Fibroblast of skin of back (primary cell): ENCODE measurements at places on chromosomes 1 and 21.
A peak's percentile ranks its signal among the peaks of the same experiment; 100 is the strongest.

- peak; percentile 6 for DNase-seq
These were observed 45.6 kb downstream of the XCL2 start for GRCh38 chr1:168498159-168498631.

DNA sequence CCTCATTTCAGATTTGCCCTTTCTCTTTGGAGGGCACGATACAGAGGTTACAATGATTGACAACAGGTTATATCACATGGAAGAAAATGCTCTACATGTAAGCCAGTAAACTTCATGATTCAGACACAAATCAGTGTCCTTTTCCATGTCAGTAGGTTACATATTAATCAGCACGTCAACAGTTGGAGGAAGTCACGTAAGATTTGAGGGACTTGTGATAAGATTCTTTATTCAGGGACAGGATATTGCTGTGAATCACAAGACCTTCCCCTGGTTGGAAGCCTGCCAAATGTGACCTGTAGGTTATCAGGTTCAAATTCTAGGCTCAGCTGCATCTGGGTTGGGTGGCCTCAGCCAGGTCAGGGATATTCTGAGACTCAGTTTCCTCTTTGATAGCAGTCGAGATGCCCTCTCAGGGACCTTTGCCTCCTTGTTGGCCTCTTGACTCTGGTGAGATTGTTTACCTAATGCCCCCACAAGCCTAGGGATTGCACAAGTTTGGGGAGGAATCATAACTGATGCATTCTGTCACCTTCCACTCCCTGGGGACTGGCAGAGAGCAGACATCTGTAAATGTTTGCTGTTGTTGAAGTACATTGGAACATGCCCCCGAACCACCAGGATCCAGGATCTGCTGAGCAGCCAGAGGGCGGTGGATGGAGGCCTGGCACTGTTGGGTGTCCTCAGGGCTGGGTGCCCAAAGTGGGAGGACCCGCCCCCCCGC lies 31.9 kb downstream of the SERINC2 start:
- DNase-seq: no peak

GRCh38 chr1:51697166-51697565 lies 80.3 kb downstream of the OSBPL9 start:
- DNase-seq: no peak

DNA sequence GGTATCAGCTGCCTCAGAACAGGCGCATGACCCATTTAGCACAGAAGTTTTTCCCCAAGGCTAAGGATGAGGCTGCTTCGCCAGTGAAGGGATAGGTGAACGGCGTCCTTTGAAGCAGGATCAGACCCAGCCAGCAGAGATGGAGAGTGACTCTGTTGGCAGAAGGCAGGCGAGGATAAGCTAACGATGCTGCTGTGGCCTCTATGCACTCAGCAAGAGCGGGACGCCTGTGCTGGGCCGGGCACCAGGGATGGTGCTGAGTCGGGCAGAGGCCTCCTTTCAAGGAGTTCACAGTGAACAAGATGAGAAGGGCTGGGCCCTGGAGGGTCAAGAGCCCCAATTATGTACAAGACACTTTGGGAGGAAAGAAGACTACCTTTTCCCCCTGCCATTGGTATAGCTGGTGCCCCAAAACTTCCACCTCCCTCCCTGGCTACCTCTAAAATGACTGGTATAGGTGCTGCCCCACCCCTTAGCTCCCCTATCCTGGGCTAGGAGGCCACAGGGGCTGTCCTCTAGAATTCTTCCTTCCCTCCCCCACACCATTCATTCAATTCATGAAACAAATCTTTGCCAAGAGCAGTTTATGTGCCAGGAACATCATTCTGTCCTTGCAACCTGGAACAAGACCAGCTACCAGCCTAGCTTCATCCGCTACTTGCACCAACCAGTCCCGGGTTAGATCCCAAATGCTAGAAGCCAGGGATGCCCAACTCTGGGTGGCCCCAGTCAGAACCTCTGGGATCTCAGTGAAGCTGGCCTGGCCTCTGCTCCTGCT lies 7.5 kb downstream of the XKR8 start:
- no peak for DNase-seq

DNA sequence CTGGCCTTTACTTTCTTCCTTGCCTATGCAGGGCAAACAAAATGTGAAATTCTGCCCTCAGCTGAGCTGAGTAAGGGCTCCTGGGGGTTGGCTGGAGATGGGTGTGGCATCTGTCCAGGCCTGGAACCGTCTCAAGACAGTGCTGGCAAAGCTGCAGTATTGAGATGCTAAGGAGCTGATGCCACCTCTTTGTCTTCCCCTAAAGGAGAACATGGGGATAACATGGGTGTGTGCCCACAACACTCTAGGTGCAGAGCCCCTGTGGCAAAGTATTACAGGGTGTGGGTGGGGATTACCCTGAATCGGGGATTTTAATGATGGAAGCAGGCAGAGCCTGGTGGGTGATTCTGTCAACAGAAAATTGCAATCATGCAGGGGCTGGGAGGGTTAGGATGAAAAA lies 2.5 kb upstream of the ST3GAL3 start:
- no peak for DNase-seq

GRCh38 chr1:27149084-27149761 lies 5.7 kb downstream of the SLC9A1 start:
- DNase-seq: no peak

- DNase-seq: no peak
These were observed 39.7 kb downstream of the LACTBL1 start for GRCh38 chr1:22932803-22933470.

GRCh38 chr1:226044514-226045101 lies 17.9 kb upstream of the H3-3A start:
- DNase-seq: no peak

DNA sequence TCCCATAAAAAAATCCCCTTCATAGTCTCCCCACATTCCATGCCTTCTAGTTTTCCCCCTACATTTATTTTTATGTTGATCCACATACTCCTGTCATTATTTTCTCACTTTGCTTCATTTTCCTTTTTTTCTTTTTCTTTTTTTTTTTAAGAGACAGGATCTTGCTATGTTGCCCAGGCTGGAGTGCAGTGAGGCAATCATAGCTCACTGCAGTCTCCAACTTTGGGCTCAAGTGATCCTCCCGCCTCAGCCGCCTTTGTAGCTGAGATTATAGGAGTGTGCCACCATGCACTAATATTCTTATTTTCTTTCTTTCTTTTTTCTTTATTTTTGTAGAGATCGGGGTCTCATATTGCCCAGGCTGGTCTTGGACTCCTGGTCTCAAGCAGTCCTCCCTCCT lies 7.8 kb downstream of the RNF2 start:
- no peak for DNase-seq

DNA sequence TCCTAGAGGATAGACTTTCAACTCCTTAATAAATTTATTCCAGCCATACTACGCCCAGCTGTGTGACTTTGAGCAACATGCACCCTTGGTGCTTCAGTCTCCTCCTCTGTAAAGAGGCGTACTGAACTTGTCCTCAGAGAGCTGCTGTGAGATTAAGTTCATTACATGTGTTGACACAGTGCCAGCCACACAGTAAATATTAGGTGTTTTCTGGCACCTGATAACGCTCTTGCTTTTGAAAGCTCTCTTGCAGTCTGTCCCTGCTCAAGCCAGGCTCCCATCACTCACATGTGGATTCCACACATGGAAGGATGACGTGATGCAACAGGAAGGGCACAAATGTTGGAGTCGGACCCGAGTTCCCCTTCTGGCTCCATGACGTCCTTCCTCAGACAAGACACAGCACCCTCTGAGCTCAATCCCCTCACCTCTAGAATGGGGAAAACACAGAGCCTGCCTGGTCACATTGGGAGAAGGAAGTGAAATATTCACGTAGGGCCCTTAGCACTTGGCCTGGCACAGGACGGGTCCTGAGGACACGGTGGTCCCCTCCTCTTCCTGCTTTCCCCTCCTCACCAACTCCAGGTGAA lies 7.7 kb downstream of the IFNLR1 start:
- DNase-seq: no peak

- no peak for DNase-seq
These were observed 25.1 kb upstream of the CPLANE2 start for GRCh38 chr1:16262067-16262466.

DNA sequence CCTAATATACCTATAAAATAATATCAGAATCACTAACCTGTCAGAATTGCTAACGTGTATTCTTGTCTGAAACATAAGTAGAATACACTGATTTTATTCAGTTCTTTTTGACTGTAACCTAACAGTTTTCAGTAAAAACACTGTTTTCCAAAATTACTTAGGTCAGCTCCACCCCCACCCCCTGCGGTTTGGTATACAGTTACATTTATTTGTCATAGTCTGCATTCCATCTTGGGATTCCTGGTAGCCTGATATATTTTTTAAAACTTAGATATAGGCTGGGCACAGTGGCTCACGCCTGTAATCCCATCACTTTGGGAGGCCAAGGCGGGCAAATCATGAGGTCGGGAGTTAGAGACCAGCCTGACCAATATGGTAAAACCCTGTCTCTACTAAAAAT lies 19.8 kb upstream of the ABCD3 start:
- peak; percentile 64 for DNase-seq

DNA sequence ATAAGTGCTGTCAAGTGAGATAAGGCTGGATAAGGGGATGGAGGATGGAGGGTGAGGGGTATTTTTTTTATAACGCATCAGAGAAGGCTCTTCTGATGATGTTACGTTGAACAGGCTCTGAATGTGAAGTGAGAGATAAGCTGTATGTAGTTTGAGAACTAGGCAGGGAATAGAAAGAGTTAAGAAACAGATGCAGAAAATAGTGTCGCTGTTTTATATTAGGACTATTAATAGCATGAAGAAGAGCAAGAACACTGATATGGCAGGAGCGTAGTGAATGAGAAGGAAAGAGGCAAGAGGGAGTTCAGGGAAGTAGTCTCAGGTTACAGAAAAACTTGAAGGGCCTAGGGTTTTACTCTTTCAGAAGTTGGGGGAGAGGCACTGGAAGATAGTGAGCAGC lies 59.8 kb downstream of the GPR88 start:
- DNase-seq: no peak
